ENCODE measurements at places on chromosomes 4 and X. TPM values are rescaled to one million over a fixed set of nuclear protein-coding genes. Genes with fewer than 3 reads are reported as not detected.

Gene DCAF4L1
- not detected for total RNA-seq

Gene MAOA
- total RNA-seq = 1.1 TPM

Gene F8A3
- total RNA-seq = not detected

Gene F8A1
- total RNA-seq = 3.7 TPM

Gene CFAP47
- not detected for total RNA-seq

Gene SPANXN1
- not detected for total RNA-seq

Gene C4orf51
- not detected for total RNA-seq

Gene KLF3
- 3.0 TPM for total RNA-seq

Gene CDS1
- not detected for total RNA-seq

Gene TEX13D
- total RNA-seq = not detected

Gene CCDC160
- 19.8 TPM for total RNA-seq

Gene NWD2
- total RNA-seq = not detected

Gene PPP1R3F
- total RNA-seq = 2.5 TPM

Gene SRPX2
- 13.4 TPM for total RNA-seq

Gene CPE
- 44.4 TPM for total RNA-seq

Gene SLC4A4
- total RNA-seq = 0.10 TPM

Gene GPC4
- 28.1 TPM for total RNA-seq

Gene NELFA
- total RNA-seq = 38.1 TPM

Gene RGN
- not detected for total RNA-seq

Gene NXF3
- total RNA-seq = not detected

Gene IL2
- not detected for total RNA-seq

Gene GAGE1
- not detected for total RNA-seq

Gene GNL3L
- total RNA-seq = 18.5 TPM

Gene ADH1C
- not detected for total RNA-seq

Gene ASMTL
- 257 TPM for total RNA-seq

Gene HSD17B13
- total RNA-seq = not detected

Gene TKTL2
- total RNA-seq = not detected

Gene UGT2A1
- total RNA-seq = not detected

Gene KIAA1210
- not detected for total RNA-seq

Gene GRK4
- total RNA-seq = 4.2 TPM

Gene HS3ST1
- total RNA-seq = not detected

Gene SCD5
- 10.1 TPM for total RNA-seq

Gene SLC6A14
- not detected for total RNA-seq

Gene JADE3
- 6.9 TPM for total RNA-seq

Gene DKK2
- not detected for total RNA-seq

Gene SPIN2A
- total RNA-seq = not detected

Gene TRIM60
- total RNA-seq = not detected

Gene DCHS2
- not detected for total RNA-seq

Gene MAGEB17
- total RNA-seq = not detected
